ENCODE measurements at places on chromosomes 7 and 10. TPM values are rescaled to one million over a fixed set of nuclear protein-coding genes. Genes with fewer than 3 reads are reported as not detected.

Gene TCAF2
- polyA plus RNA-seq = 3.1 TPM

Gene SFTPA1
- polyA plus RNA-seq = not detected

DNA sequence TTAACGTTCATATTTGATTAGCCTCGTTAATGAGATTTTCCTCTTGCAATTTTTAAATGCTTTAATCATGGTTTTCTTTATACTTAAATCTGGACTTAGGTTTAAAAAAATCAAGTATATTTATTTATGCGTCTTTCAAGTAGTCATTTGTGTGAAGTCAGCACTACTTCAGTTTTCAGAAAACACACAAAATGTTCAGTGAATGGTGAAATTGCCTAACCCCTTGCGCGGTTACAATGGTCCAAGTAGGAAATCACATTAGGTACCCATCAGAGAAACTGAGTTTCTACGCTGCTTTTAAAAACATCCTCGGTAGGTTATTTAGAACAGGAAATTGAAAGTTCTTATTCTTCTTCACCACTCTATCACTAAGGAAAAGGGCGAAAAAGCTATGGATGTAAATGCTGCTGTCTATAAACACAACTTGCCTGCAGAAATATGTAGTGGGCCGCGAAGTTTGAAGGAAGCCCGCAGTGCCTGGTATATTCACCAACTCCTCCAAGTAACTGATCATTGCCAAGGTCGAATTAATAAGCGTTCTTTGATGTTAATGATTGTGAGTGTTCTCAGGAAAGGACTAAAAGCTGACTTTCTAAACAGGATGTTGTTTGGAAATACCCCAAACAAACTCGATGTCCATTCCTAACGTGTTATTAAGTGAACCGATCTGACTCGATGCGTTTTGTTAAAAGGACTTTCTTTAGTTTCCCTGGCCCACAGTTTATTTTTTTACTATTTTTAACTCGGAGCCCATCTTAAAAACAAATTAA lies 1.0 kb downstream of the SYPL1 start:
- no peak for DNase-seq

DNA sequence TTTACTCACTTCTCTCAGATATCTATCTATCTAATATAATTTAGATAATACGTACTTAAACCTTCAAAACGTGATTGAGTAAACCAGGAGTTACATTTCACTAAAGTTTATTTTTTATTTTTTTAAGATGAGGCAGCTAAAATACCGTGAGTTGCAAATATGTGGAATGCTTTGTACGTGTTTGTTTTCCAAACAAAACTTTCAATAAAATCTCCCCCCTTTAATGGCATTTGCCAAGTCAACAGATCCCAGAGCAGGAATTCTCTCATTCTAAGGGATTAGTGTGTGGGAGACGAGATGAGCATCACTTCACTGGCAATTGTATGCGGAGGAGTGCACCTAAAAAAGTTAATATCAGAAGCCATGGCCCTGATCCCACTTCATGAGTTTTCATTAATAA lies 53.7 kb upstream of the MAGI2 start:
- no peak for DNase-seq

All from GM12878 (cell line).